Activated CD4-positive, CD25-positive, alpha-beta regulatory T cell treated with anti-CD3 and anti-CD28 coated beads, Interleukin-2, amount 50 U/mL, for 16 hours (primary cell): ENCODE measurements at places on chromosomes 5 and 9.
A peak's percentile ranks its signal among the peaks of the same experiment; 100 is the strongest.

GRCh38 chr5:130890610-130891009, 274.4 kb downstream of the HINT1 start:
- DNase-seq, result no peak

DNA sequence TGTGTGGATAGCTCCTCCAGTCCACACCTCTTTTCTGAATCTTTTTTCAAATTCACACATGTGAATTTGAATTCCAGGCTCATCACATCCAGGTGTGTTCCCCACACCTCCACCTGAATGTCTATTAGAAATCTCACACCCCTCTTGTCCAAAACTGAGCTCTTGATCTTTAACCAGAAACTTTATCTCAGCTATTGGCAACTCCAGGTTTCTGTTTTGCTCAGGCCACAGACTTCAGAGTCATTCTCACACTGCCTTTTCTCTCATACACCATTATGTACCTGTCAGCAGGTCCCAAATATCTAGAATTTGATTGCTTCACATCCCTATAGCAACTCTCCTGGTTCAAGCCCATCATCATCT, 11.6 kb downstream of the NIPSNAP3B start:
- no peak for DNase-seq

- no peak for DNase-seq
These were observed at the start of gene SHOC1 for GRCh38 chr9:111794835-111795556. TSS of gene SHOC1 (minus strand) at chr9:111794937. CDS start at chr9:111791418, 3,519 bp downstream.

DNA sequence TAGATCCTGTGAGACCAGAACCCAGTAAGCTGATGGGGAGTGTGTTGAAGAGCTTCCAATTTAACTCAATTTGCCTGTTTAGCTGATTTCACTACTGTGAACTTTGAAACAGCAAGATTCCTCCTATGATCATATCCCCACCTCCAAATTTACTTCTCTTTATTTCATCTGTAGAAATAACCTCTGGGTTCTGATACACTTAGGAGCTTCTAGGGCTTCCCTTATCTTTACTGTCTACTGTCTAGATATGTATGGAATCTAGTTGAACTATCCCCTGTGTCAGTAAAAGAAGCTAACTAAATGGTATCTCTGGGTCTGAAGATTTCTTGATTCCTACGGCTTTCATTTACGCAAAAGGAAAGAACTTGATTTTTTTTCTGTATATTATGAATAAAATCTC, 116.8 kb downstream of the GCNT1 start:
- no peak for DNase-seq

GRCh38 chr9:80874276-80874675, 815.1 kb downstream of the TLE1 start:
- DNase-seq, result no peak

GRCh38 chr5:10875201-10875768, 114.3 kb upstream of the DAP start:
- no peak for DNase-seq

DNA sequence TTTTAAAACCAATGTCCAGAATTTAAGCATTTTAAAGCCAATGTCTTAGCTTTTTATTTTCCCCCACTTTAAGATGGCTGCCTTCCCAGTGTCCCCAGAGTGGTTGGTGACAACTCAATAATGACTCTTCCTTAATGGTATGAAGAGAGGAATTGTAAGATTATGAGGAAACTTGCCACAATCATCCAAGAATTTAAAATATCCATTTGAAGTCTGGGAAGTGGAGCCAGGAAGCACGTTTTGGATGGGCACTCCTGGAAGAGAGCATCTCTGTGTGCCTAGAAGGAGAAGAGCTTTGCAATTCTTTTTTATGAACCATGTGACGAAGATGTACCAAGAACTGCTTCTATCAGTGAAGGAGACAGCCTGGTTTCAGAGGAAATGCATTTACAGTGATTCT, 11.3 kb upstream of the IGFBPL1 start:
- no peak for DNase-seq

DNA sequence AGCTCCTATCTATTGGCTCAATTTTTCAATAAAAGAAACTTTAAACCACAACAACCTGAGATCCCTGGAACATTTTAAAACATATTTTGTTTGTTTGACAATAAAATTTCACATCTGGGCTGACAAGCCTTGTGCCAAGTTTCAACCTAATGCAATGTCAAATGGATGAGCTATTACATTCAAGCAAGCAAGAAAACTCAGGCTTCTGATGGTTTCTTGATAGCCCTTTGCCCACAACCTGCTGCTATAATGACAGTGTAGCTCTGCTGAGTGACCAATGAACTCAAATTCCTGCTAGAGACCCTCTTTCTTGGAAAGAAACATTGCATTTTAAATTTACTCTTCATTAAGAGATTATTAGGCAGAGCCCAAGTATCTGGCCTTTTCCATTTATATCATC, 472.9 kb downstream of the ARHGEF28 start:
- DNase-seq, result no peak

DNA sequence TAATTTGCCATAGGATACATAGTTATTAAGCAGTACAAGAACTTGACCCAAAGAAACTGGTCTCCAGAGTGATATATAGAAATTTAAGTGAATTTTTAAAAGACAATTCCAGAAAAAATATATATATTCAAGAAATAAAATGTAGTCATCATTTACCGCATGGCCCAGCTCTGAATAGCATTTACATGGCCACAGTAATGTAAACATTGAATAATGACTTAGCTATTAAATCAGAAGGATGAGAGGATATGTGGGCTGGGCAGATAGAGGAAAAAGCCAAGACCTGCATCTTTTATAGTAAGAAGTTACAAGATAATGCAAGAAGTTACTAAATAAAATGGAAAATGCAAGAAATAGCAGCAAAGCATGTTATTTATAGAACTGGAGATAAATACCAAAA, 405.2 kb upstream of the WWC1 start:
- DNase-seq, result no peak

DNA sequence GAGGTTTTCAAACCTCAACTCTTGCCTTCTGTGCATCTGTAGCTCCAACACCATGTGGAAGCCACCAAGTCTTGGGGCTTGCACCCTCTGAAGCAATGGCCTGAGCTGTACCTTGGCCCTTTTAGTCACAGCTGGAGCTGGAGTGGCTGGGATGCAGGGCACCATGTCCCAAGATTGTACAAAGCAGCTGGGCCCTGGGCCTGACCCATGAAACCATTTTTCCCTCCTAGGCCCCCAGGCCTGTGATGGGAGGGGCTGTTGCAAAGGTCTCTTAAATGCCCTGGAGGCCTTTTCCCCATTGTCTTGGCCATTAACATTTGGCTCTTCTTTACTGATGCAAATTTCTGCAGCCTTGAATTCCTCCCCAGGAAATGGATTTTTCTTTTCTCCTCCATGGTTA, 11.8 kb upstream of the ENTREP1 start:
- DNase-seq, result no peak

- DNase-seq, result no peak
These were observed 580 bp upstream of the PRRX2 start for GRCh38 chr9:129664746-129665388.

DNA sequence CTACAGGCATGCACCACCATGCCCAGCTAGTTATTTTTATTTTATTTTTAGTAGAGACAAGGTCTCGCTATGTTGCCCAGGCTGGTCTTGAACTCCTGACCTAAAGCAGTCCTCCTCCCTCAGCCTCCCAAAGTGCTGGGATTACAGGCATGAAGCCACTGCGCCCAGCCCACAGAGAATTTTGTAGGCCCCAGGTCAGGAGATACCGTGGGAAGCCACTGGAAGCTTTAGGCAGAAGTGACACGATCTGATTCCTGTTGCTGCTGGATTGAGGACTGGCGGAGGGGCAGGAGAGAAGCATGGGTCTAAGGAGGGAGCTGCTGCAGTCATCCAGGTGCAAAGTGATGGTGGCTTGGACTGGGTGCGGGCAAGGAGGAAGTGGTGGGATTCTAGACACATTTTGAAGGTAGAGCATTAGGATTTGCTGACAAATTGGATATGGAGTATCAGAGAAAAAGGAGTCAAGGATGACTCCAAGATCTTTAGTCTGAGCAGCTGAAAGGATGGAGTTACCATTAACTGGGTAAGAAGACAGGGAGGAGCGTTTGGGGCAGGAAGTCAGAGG, 20.7 kb downstream of the TCF7 start:
- no peak for DNase-seq

DNA sequence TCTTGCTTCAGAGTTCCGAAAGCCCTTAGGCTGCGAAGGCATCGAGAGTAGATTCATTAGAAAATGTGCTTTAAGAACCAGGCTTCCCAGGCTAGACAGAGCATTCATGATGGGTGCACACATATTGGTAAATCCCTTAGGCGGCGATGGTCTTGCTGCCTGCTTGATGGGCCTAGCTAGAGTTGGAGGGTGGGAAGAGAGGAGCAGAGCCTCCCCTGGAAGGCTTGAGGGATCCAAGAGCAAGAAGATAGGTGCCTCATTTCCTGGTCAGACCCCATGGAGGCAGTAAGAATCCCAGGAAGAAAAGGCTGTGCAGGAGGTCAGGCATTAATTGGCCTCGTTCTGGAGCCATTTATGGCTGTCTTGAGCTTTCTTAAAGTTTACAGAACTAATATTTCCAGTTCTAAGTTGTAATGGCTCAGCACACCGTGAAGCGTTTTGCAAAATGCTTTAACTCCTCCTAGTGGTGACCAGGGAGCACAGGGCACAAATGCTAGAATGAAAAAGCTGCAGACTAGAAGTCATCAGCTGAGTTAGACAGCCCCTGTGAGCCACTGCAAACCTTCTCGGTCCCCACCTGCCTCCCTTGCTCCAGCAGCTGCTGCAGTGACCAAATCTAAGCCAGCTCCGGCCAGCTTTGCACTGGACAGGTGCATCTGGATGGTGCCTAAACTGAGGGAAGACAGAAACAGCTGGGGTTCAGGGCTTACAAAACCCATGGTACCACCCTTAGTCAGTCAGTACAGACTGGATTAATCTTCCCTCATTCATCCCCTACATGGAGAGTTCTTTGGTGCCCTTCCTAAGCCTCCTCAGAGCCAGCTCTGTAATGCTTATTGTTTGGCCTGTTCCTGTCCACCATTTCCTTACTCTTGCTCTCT, 14.7 kb downstream of the SLC45A2 start:
- no peak for DNase-seq

DNA sequence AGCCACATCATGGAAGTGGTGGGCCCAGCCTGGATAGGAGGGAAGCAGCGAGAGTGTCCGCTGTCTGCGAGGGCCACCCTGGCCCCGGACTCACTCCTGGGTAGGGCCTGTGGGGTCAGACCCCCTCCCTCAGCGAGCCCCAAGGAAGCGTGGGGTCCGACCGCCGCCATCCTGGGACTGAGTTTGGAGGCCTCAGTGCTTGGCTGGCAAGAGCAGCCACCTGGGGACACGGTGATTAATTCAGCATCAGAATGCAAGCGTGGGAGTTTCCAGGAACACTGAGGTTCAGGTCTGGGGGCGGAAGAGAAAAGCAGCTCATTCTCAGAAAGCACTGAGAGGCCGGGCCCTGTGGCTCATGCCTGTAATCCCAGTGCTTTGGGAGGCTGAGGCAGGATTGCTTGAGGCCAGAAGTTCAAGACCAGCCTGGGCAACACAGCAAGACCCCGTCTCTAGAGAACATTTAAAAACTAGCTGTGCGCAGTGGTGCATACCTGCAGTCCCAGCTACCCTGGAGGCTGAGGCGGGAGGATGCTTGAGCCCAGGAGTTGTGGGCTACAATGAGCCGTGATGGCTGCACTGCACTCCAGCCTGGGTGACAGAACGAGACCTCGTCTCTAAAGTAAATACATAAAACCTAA, 18.3 kb upstream of the CAMSAP1 start:
- peak; percentile 34 for DNase-seq

DNA sequence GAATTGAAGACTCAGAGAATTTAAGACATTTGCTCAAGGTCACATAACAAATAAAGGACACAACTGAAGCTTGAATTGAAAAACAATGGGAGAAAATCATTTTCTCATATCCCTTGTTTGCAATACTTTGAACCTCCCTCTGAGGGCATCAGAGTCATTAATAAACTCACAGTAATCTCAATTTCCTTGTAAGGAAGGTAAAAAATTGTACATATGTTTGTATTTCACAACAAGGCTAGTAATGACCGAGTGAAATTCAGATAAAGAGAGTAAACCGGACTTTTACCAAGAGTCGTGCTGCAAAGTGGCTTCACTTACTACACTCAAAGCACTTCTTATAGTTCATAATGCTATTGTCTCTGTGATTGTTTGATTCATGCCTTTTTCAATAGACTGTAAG, 665.0 kb downstream of the NR2F1-AS1 start:
- DNase-seq, result no peak

DNA sequence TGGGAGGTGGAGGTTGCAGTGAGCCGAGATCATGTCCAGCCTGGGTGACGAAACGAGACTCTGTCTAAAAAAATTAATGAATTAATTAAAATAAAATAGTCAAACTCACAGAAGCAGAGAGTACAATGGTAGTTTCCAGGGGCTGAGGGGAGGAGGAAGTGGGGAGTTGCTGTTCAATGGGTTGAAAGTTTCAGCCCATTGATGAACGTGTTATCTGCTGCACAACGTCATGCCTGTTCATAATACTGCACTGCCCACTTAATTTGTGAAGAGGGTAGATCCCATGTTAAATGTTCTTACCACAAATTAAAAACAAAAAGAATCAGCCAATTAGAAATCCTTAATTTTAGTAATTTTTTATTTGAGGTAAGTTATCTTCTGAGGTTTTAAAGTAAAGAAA, 16.4 kb upstream of the RUFY1 start:
- DNase-seq, result no peak

DNA sequence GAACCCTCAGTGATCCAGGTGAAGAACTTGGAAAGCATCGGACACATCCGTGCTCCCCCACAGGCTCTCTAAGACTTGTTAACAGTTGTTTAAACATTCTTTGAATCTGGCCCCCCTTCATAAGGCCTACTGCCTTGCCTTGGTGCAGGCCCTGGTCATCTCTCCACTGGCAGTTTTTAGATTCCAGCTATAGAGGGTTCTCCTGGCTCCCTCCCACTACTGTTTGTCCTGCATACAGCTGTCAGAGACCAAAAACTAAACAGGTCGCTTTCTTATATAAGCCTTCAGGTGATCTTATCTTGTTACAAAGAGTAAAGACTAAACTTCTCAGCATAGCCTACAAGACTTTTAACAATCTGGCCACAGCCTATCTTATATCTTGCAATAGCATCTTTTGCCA, 32.3 kb downstream of the NRG2 start:
- DNase-seq, result no peak

DNA sequence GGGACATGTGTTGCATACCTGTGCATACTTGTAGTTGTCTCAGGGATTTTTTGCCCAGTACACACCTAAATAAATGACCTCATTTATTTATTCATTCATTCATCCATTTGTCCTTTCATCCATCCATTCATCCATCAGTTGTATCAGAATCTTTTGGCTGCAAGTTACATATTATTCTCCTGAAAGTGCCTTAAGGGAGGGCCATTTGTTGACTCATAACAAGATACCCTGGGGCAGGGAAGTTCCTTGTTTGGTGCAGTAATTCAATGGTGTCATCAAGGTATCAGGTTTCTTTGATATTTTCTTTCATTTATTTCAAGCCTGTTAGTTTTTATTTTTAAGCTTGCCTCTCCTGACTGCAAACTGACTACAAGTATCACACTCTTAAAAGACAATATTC, 597.9 kb upstream of the TLE4 start:
- no peak for DNase-seq

- DNase-seq, result no peak
These were observed 18.8 kb downstream of the KLF9 start for GRCh38 chr9:70395652-70396051.
